WERI-Rb-1 (cell line): ENCODE measurements at places on chromosomes 6 and 20.

DNA sequence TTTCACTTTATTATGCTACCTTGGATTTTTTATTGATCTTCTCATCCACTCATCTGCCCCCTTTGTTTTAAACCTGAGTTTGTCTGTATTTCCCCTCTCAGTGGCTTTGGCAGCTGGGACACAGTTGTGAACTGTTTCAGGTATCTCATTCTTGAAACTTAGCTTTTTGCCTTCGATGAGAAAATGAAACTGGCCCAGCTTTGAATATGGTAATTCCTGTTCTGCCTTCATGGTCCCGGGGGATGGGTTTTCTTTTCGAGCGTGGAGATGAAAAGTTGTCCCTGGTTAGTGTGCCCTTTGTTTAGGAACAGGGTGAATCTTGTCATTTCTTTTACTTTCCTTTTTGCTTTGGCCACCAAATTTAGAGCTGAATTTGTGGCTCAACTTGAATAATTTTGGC, 25.6 kb downstream of the DHX35 start:
- DNase-seq = no peak

DNA sequence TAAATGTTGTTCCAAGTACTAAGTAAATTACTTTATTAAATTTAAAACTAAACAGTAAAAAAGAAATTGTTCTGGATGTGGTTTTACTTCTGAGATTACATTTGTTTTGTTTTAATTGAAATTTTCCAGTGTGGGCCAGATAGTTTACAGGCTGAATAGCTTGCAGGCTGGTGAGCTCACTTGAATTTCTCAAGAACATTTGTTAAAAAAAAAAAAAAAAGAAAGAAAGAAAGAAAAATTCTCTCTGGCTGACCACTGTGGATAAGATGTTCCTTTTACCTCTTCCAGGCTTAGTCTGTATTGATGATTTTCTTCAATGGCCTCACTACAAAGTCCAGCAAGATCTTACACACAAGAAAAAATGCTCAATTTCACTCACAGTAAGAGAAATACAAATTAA, 85.4 kb downstream of the PLCG1 start:
- DNase-seq = no peak

- no peak for DNase-seq
Measured at GRCh38 chr20:36281785-36282380, 24.3 kb upstream of the DLGAP4 start.

GRCh38 chr20:57620999-57621398, 773 bp upstream of the ZBP1 start:
- no peak for DNase-seq

GRCh38 chr20:56454754-56455153, 13.7 kb upstream of the RTF2 start:
- no peak for DNase-seq

DNA sequence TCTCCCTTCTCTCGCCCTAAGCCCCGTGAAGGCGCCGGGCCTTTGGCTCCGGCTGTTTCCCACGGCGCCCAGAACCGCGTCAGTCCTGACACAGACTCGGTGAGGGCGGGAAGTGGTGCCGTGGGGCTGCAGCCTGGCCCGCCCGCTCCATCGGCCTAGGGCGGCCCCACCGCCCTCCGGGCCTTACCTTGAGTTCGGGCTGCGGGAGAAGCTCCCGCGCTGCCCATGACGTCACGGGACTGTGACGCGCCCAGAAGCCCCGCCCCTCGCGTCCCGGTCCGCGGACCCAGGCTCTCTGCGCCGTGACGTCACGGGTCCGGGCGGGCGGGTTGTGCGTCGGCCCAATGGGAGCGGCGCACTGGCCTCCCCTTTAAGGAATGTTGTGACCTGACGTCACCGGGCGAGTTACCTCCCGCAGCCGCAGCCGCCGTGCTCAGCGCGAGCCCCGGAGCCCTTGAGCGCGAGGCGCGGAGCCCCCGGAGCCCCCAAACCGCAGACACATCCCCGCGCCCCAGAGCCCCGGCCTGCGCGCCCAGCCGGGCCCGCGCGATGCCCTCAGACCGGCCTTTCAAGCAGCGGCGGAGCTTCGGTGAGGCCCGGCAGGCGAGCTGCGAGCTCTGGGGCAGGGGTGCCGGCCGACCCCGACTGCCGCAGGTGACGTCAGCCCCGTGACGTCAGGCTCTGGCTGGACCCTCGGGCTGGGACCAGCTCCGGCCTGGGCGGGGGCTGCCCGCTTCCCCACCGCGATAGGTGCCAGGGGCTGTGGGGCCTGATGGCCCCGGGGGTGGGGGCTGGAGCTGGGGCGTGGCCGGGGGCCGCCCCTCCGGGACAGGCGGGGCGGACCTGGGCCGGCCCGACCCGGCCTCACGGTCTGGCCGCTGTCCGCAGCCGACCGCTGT, at the start of gene MAP1LC3A:
MAP1LC3A (plus strand) TSS at position 399 of the 899 bp plus-strand sequence; CDS start at position 550, 151 bp downstream.
- DNase-seq = no peak

GRCh38 chr6:33082702-33083101, 6.9 kb downstream of the HLA-DPB1 start:
- peak; percentile 38 for DNase-seq

DNA sequence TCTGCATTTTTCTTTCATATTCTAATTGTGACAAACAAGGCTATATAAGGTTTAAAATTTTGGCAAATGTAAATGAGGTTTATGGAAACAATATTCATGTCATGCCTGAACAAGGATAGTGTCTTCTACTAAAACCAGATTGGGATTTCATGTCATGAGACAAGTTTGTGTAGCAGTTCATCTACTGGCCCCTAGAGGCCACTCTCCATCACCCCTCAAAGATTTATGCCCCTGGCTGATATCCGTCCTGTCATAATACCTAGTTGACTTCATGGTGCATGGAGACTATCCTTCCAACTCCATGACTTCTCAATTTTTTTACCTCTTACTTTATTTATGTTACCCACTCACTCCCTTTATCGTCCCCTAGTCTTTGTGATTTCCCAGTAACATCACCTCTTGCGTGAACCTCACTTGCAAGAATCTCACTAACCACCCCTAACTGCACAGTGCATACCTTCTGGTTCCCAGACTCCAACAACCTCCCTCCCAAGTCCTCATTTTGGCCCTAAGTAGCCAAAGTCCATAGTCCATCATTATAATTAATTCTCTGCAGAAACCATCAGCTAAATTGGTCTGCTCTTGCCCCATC, 179.8 kb downstream of the TASP1 start:
- DNase-seq = peak; percentile 16

GRCh38 chr6:39128106-39128505, 13.1 kb upstream of the SAYSD1 start:
- DNase-seq = no peak

GRCh38 chr20:38854654-38855066, 49.2 kb downstream of the PPP1R16B start:
- DNase-seq = no peak

DNA sequence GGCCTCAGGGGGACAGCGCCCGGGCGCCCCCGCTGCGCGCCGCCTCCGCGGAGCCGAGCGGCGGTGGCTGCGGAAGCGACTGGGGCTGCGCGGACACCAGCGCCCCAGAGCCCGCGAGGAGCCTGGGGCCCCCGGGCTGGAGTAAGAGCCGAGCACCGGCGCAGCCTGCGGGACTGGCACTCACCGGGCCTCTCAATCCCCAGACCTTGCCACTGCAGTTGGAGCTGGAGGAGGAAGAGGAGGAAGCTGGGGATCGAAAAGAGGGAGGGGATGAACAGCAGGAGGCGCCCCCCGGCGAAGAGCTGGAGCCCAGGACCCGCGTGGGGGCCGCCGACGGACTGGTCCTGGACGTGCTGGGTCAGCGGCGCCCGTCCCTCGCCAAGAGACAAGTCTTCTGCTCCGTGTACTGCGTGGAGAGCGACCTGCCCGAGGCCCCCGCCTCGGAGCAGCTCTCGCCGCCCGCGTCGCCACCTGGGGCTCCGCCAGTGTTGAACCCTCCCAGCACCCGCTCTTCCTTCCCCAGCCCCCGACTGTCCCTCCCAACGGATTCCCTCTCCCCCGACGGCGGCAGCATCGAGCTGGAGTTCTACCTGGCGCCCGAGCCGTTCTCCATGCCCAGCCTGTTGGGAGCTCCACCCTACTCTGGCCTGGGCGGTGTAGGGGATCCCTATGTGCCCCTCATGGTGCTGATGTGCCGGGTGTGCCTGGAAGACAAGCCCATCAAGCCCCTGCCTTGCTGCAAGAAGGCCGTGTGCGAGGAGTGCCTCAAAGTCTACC, 590 bp downstream of the RNF217 start:
- peak; percentile 64 for DNase-seq
